ENCODE measurements at places on chromosomes 7 and 10.

DNA sequence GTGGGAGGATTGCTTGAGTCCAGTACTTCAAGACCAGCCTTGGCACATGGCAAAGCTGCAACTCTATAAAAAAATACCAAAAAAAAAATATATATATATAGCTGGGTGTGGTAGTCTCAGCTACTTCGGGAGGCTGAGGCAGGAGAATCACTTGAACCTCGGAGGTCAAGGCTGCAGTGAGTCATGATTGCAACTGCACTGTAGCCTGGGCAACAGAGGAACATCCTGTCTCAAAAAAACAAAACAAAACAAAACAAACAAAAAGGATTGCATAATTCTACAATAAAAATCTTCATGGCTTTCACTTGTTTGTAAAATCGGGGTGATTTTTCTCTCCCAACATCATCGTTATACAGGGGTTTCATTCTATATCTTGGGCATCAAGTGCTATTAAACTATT is 35.1 kb downstream of the GUSB start:
- DNase-seq = no peak

DNA sequence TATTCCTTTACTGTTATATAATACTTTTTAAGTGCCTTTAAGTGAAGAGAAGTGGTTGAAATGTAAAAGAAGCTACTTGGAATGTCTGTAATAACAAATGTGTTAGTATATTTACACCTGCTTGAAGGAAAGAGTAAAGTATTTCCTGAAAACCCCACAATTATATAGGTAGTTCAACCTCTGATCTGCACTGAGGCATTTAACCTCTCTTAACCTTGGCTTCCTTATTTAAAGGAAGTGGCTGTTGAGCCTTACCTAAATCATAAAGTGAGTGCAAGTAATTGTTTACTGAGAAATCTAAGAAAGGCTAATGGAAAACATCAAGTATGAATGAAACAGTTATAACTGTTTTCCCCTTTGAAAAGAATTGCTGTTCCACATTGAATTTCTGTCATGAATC is 294.5 kb downstream of the ADK start:
- DNase-seq = no peak

DNA sequence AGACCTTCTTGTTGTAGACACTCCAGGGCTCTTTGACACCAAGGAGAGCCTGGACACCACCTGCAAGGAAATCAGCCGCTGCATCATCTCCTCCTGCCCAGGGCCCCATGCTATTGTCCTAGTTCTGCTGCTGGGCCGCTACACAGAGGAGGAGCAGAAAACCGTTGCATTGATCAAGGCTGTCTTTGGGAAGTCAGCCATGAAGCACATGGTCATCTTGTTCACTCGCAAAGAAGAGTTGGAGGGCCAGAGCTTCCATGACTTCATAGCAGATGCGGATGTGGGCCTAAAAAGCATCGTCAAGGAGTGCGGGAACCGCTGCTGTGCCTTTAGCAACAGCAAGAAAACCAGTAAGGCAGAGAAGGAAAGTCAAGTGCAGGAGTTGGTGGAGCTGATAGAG is 5.5 kb downstream of the GIMAP7 start:
- DNase-seq = no peak

- DNase-seq = no peak
These were observed 56.6 kb upstream of the RAB18 start for GRCh38 chr10:27447540-27447939.

DNA sequence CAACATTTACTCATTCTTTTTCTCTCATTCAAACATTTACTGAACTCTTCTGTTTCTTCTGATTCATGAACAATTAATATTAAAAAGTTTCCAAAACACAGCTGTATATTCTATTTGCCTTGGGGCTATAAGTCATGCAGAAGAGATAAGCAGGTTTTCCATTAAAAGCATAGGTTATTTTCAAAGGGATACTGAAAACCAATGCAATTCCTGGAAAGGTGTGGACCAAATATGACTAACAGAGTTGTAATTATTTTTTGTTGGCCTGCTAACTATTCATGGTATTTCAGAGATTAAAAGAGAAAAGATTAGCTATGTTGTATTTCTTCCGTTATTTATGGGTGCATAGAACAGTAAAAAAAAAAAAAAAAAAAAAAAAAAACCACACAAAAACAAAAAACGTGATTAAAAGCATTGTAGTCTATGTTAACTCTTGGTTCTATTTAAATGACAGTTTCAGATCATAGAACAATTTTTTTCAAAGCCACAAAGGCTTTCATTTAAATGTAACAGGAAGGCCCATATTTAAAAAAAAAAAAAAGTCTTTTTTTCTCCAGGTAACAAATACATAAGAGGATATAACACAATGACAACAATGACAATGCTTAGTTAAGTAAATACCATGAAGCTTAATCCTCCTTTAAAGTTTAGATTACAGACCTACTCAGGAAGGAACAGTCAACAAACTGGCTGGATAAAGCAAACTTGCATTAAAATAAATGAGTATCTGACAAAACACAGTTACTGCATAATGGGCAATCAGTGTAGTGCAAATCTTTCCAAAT is 1042.9 kb downstream of the GATA3 start:
- DNase-seq = no peak

All from NCI-H2107 (cell line).